DMS153 (cell line): ENCODE measurements at places on chromosomes 2 and 18.

GRCh38 chr2:69789772-69790600 lies 39.5 kb upstream of the GMCL1 start:
- no peak for DNase-seq

DNA sequence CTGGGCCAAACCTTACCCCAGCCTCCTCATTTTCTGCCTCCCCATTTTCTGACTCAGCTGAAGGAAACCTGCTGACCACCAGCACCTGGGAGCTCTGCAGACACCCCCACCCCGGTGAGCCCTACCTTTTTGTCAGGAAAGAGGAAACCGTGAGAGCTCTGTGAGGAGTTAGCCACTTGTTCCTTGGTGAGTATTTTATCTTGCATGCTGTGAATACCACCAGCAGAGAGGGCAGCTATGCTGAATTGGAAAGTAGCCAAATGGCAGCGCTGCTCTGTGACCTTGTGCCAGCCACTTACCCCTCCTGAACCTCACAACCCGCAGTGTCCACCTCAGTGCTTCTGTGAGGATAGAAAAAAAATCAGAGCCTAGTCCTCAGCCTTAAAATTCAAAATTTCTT lies 2.5 kb downstream of the MPPE1 start:
- no peak for DNase-seq

DNA sequence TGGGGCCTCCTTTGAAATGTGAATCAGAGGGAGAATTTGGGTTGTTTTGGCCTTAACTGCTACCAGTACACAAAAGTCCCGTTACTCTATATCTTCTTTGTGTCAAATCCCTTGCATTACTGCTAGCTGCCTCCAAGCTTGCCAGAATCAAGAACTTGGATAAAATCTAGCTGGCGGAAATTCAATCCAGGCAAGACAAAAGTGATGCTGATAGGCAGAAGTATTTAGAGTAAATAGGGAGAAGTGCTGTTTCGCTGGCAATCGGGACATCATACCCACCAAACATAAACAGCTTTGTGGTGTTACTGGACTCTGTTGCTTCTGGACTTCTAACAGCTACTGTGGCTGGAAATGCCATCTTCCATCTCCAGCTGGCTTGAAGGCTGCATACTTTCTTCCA lies 2.5 kb downstream of the IFIH1 start:
- DNase-seq, result no peak

GRCh38 chr2:57373530-57373929 lies 673.1 kb upstream of the VRK2 start:
- no peak for DNase-seq

GRCh38 chr18:52340406-52341102 lies 557 bp downstream of the DCC start:
- no peak for DNase-seq

DNA sequence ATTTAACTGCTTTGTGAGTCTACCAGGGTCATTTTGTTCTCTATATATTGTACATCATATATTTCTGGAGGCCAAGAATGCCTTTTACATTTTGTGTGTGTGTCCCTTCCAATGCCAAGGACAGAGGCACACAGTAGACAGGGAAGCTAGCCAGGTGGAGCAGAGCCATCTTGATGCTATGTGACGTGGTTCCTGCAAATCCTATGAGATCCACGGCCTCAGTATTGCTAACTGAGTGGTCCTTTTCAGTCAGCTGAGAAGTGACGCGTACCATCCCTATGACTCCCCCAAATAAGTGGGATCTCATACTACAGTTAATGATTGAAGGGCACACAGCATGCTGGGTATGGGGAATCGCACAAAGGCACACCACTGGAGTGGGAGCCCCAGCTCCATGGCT lies 27.3 kb downstream of the CCDC141 start:
- DNase-seq, result no peak

DNA sequence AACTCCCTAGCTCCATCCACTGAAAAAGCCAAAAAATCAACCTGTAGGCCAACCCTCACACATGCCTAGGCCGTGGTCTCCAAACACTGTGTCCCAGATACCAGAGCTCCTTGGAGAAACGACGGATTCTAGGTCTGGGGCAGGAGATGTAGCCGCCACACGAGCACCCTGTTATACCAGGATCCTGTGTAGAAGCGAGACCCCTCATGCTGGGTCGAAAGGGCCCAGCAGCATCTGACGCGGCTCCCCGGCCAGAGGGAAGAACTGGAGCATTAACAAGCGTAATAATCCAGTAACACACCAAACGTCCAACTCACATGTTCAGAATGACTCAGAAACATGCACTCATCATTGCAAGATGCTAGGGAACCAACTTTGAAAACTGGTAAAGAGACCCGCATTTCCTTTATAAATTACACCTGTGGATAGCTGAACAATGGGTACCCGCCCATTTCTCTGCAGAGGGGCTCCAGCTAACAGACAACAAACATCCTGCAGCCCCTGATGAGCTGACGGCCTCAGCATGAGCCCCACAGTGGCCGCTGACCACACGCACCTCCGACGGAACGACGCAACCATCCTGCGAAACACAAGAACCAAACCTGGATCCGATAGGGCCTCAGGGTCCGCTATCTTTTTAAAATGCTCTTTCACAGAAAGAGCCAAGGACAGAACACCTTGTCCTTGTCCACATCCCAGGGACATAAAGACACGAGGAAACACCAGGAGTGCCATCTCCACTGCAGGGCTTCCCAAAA lies 14.2 kb downstream of the SLC66A2 start:
- DNase-seq, result no peak

GRCh38 chr2:143841935-143842334 lies 678.0 kb downstream of the ZEB2 start:
- no peak for DNase-seq

- no peak for DNase-seq
Measured at GRCh38 chr18:6205706-6206105, 209.0 kb downstream of the L3MBTL4 start.

DNA sequence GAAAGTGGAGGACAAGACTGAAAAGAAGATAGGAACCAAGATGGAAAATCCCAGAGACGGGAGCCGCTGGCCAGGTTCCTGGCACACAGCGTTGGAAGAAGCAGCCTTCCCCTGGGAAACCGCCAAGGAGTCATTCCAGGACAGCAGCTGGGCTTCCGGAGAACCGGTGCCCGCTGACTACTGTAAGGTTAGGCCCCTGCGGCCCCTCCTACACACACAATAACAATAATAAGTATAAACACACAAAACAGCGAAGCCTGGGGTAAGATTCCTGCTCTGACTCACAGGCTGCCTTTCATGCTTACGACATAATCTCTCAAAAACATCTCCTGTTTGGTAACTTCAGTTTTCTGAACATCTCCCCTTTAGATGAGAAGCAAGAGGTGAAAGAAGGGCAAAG lies 28.1 kb upstream of the MYCN start:
- no peak for DNase-seq

GRCh38 chr18:79042276-79042675 lies 26.9 kb upstream of the ATP9B start:
- no peak for DNase-seq

- no peak for DNase-seq
Measured at GRCh38 chr2:190802129-190802528, 78.5 kb upstream of the GLS start.

GRCh38 chr2:120060088-120060623 lies 47.3 kb downstream of the EPB41L5 start:
- no peak for DNase-seq

DNA sequence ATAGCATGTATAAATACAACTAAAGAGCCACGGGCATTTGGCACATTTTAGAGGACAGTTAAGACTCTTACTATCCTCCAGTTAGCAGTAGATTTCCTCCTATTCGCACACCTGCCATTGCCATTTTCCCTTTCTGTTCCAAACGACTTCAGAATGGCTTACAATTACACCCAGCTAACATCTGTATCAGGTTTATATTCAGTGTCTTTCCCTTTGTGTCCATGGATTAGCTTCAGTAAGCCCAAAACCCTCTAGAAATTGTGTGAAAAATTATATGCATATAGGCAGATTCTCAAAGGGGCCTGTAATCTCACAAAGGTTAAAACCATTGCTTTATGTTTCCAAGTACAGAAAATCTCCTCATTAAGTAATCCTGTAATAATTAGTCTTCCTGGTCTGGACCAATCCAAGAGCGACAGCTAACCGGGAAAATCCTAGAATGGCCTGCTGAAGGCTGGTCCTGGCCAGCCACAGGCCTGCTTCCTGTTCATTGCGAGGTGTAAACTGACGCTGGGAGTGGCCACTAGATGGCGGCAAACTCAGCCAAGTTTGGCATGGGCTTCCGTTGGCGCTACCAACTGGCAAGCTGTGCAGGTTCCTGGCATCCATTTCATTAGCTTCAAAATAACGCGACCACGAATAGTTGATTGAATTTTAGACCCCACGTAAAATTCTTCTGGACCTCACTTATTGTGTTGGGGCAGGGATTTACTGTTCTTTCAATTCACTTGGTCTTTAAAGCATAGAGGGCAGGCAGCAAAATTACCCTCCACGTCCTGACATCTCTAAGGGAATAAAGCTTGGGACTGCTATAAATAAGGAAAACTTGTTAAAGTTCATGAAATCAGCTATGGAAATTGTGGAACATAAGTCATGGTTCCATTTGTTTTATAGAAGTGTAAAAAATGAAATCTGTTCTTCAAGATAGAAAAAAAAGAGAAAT lies 17.1 kb downstream of the ARHGAP25 start:
- DNase-seq, result peak; percentile 85

- DNase-seq, result no peak
Measured at GRCh38 chr2:196331851-196332250, 160.5 kb upstream of the STK17B start.

DNA sequence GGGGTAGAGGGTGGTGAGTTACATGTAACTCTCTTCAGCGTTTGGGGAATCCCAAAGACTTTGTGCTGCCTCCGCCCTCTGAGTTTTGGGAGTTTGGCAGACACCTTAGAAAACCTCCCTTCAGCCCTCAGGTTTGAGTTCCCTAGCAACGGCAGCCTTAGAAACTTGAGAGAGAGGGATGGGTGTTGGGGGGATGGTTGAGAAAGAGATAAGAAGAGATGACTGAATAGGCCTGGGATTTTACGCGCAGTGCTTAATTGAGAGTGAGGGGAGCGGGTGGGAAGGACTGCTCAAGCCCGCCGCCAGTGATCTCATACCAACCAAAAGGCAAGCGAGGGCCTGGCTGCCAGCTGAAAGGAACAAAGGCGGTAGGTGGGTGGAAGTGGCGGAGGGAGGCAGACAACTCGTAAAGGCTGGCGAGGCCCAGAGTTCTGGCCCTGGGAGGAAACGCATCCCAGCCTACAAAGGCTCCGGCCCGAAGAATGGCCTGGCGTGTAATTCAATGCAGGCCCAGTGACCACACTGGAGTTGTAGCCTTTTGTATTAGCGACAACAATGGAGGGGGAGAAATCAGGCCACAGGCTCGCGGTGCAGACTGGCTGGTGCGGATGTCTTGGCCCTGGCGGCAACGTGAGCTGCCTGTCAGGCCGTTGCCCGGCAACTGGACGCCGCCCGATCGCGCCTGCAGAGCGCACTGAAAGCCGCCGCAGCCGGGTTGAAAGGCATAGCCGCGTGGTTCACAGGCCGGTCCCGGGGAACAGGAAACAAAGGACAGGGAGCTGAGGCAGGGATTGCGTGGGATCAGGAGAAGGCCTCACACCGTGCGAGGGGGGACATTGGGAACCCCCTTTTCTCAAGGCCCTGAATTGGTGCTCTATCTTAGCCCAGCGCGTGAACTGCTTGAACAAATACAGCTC lies 39.9 kb upstream of the DARS1 start:
- DNase-seq, result peak; percentile 85

DNA sequence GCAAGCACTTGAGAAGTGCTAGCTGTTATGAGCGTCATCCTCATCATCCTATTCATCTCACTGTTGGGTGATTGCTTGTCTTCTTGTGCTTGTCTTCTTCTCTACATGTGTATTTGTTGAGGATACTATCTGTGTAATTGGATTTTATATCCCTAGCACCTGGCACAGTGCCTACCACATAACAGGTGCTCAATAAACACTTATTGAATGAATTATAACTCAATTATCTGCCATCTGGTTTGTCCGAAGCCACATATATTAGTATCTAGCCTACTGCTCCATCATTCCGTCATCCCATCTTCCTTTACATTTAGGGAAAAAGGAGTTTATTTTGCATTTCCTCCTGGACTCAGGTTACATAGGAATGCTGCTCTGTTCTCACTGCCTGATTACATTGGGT lies 330.4 kb upstream of the ETAA1 start:
- no peak for DNase-seq

GRCh38 chr2:219116776-219117646 lies 43.6 kb downstream of the NHEJ1 start:
- DNase-seq, result no peak

- DNase-seq, result no peak
Measured at GRCh38 chr2:237956402-237956736, 10.4 kb upstream of the UBE2F start.

DNA sequence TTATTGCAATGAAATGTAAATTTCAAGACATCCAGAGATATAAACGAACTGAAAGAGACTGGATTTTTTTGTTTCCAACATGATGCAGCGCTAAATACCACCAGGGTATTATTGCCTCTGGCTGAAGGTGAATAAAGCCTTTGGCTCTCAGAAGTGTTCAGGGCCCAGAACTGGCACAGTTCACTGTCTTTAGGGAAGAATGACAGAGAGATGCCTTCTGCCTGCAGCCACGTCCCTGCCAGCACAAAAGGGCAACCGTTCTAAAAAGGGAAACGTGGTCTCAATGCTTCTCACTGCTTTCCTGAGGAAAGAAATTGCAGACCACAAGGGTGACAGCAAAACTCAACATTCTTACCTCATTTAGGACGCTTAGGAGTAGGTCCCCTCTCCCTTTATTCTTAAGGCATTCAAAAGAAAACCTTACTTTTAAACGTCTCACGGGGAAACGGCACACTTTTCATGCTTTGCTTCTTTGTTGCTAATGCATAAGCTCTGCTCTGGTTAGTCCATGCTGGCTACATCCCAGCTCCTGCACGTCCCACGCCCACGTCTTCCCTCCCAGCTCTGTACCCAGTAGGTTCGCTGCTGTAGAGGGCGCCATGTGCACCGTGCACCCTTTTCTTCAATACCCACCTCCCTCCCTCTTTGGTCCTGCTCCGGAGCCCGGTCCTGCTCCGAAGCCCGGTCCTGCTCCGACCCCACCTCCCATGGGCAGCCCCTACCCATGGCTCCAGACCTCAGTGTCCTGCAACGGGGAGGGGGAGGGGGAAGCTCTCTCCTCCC lies 171.0 kb downstream of the HRH4 start:
- peak; percentile 61 for DNase-seq

GRCh38 chr2:29247336-29247914 lies 132.2 kb downstream of the CLIP4 start:
- DNase-seq, result no peak

DNA sequence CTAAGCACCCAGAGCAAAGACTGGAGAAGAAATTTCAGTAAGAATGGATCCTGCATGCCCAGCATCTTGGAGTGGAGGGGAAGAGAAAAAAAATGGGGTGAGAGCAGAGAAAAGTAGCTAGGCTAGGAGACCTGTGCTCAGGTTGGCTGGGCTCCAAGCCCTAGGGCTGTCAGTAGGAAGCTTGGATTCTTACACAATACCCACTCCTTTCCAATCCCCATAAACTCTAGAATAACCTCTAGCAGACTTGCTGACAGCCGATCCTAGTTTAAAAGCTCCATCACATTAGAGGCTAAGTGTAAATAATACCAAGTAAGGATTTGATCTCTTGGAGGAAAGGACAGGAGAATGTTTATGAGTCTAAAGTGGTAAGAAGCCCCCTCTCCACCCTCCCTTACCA lies 46.2 kb upstream of the NABP1 start:
- no peak for DNase-seq

- no peak for DNase-seq
Measured at GRCh38 chr18:48992791-48993555, 42.2 kb upstream of the SMAD7 start.

- DNase-seq, result no peak
Measured at GRCh38 chr2:236653863-236654262, 84.2 kb downstream of the ACKR3 start.
